ENCODE measurements at places on chromosomes 1 and 21.

- DNase-seq, result peak; percentile 92
Observed at GRCh38 chr1:173824315-173825081, at the start of the genes CENPL and DARS2. Gene CENPL, minus strand, starts transcription at chr1:173824883. Its CDS starts 13,584 bp downstream, at chr1:173811299. Gene DARS2, plus strand, starts transcription at chr1:173824673. Its CDS starts 557 bp downstream, at chr1:173825230.

DNA sequence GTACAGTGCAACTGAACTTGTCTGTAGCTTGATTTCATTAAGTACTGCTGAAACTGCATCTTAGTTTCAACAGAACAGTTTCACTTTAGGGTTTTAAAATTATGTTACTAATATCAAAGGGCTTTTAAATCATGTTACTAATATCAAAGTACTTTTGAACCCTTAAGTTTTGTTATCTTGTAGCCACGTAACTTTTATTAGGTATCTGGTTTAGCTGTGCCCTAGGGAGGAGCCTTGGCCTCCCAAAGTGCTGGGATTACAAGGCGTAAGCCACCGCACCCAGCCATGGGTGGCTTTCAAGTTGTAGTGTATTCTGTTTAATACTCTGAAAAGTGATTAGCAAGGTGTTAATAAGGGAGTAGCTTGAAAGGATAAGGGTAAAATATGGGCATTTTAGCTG is 2.0 kb downstream of the KDM4A start:
- no peak for DNase-seq

DNA sequence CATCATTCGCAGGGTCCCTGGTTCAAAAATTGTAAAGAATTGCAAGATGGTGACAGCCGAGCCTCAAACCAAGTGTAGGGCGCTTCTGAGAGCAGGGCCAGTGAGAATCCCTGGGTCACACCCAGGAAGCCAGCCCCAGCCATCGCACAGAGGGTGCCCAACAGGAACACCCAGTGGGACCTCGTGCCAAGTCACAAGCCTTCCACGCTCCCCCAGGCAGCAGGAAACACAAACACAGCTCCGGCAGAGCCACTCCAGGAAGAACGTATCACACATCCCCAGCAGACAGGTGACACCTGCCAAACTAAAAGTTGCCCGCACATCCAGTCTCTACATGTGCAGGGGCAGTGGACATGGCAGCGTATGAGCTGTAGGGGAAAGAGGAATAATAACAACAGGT is 20.2 kb downstream of the DHRS3 start:
- no peak for DNase-seq

GRCh38 chr1:53573522-53573921 is 114.3 kb downstream of the DMRTB1 start:
- DNase-seq, result no peak

- DNase-seq, result no peak
Observed at GRCh38 chr1:147654511-147654910, 15.8 kb downstream of the ACP6 start.

GRCh38 chr1:241507189-241507863 is 12.2 kb downstream of the FH start:
- DNase-seq, result no peak

GRCh38 chr1:248825573-248825908 is 174 bp downstream of the SH3BP5L start:
- no peak for DNase-seq

- no peak for DNase-seq
Observed at GRCh38 chr1:213335084-213335483, 284.0 kb downstream of the RPS6KC1 start.

DNA sequence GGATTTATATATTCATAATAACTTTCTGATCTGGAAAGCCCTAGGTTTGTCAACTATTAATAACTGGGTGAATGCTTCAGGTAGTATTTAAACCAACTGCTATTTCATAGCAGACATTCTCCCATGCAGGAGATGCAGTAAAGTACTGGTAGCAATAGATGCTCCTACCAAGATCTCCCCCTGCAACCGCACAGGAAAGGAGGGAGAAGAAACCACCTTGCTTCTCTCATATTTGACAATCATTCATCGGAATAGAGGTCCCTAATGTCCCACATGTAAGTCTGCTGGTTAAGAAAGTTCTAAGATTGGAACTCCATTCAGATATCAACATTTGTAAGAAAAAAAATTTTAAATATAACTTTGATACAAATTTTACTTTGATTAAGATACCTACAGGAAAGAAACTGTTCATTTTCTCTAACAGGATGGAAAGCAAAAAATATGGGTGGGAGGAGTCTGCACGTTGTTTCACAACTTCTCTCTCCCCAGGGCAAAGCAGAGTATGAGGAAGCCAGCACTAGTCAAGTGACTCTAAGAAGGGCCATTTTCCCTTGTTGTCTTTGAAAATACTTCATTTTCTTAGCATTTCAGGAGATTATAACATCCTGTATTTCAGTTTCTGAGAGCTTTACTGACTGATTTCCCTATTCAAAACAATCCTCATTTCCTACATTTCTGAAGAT is at the start of gene PYHIN1:
PYHIN1 (plus strand) TSS at position 498 of the 683 bp plus-strand sequence. CDS start 5,359 bp downstream, outside the sequence.
- no peak for DNase-seq

GRCh38 chr1:162171111-162171510 is 101.6 kb downstream of the NOS1AP start:
- DNase-seq, result no peak

- no peak for DNase-seq
Observed at GRCh38 chr1:234823191-234824176, 213.5 kb upstream of the IRF2BP2 start.

DNA sequence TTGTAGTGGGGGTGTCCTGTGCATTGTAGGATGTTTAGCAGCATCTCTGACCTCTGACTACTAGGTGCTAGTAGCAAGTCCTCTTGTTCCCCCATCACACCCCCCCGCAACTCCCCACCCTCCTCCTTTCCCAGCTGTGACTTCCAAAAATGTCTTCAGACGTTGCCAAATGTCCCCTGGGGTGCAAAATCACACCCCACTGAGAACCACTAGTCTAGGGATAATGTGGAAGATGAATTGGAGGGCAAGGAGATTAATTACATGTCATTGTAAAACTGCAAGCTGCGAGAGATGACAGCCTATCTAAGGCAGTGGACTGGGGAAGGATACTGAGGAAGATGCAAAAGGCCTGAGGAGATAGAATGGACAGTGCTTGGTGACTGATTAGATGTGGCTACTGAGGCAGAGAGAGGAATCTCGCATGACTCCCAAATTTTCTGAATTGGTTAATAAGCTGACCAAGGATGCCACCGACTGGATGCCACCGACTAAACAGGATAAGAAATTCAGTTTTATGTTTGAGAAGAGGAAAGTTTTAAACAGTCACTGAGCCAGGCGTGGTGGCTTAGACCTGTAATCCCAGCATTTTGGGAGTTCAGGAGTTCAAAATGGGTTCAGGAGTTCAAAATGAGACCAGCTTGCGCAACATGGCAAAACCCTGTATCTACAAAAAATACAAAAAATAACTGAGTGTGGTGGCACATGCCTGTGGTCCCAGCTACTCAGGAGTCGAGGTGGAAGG is 3.1 kb upstream of the JAK1 start:
- DNase-seq, result no peak

GRCh38 chr1:225736437-225737098 is 41.1 kb upstream of the SRP9 start:
- DNase-seq, result no peak

DNA sequence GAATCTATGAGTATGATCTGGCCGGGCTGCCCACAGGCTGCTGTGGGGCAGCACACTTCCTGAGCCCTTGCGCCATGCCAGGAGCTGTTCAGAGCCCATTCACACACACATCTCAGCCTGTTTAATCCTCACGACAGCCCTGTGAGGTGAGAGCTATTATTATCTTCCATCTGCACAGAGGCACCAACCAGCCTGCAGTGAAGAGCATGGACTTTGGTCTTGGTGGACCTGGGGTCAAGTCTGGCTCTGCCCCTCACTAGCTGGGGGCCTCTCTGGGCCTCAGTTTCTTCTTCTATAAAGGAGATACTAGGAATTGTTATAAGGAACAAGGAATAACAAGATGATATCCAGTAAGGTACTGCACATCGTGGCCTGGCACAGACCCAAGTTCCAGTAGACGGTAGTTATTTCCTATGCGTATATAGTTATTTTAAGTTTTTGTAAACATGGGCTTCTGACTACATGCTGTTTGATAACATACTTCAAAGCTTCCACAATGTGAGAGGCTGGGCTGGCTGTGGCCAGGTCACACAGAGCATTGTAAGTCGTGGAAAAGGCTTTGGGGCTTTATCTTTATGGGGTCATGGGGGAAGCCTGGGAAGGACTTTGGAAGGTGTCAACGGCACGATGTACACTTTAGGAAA is 3.4 kb upstream of the PADI2 start:
- DNase-seq, result no peak

- peak; percentile 36 for DNase-seq
Observed at GRCh38 chr1:202192770-202193613, 607 bp upstream of the LGR6 start.

- no peak for DNase-seq
Observed at GRCh38 chr1:230701434-230701833, 12.5 kb downstream of the AGT start.

DNA sequence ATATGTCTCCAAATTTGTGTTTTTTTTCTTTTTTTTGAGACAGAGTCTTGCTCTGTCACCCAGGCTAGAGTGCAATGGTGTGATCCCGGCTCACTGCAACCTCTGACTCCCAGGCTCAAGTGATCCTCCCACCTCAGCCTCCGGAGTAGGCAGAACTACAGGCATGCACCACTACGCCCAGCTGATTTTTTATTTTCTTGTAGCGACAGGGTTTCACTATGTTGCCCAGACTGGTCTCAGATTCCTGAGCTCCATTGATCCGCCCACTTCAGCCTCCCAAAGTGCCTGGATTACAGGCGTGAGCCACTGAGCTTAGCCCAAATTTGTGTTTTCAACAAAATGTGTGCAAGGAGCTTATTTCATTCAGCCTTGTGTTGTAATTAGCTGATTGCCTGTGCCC is 59.0 kb upstream of the IFFO2 start:
- DNase-seq, result no peak

DNA sequence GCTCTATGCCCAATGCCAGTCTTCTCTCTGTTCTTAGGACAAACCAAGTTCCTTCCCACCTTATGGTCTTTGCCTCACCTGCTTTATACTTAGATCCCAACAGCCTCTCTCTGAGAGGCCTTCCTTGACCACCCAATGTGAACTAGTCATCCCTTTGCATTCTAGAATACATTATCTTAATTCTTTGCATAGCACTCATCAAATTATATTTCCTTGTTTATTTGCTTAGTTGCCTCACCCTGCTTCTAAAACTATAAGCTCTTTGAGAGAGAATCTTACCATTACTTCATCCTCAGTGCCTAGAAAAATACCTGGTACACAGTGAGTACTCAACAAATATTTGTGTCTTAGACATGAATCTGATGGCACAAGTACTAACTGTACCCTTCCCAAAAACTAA is 8.0 kb downstream of the PIGP start:
- DNase-seq, result no peak

- no peak for DNase-seq
Observed at GRCh38 chr1:63857478-63857877, 83.7 kb downstream of the ROR1 start.

- no peak for DNase-seq
Observed at GRCh38 chr1:45765999-45766792, 15.7 kb upstream of the IPP start.

DNA sequence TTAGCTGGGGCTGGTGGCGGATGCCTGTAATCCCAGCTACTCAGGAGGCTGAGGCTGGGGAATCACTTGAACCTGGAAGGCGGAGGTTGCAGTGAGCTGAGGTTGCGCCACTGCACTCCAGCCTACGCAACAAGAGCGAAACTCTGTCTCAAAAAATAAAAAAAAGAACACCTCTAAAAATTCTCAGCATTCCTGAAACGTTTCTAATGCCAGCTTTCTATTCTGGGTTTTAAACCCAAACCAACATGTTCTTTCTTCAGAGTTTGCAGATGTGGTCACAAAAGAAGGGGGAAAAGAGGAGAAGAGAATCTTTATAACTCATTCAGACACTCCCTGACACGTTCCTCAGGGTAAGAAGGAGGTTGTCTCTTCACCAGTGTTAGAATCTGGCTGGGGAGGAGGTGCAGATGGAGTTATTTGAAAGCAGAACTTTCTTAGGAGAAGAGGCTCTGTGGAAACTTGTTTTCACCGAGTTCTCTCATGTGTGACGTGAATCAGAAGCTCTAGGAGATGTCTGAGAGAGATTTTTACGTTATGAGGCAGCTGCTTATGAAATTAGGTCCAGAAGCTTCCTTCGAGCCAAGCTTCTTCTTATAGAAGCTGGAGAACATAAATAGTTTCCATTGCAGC is 17.8 kb upstream of the CNR2 start:
- DNase-seq, result no peak

- DNase-seq, result no peak
Observed at GRCh38 chr1:47584249-47584648, 146.4 kb downstream of the FOXD2 start.

DNA sequence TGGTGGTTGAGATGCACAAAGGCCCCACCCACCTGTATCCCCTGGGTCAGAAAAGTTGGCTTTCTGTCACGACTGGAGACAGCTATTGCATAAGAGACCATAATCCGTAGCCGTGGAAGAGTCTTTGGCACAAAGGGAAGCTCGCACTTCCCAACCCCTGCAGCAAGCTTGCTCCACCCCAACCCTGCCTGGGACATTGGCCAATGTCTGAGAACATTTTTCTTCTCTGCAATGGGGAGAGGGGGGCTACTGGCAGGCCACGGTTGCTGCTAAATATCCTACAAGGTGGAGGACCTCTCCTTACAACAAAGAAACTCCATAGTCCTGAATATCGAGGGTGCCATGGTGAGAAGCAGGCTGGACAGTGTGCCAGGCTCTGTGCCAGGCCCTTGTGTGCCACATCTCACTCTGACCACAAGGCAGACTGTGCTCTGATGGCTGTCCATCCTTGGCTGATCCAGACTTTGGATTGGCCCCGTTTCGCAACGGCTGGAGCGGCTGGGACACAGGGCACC is 104.1 kb downstream of the CSMD2 start:
- DNase-seq, result no peak

DNA sequence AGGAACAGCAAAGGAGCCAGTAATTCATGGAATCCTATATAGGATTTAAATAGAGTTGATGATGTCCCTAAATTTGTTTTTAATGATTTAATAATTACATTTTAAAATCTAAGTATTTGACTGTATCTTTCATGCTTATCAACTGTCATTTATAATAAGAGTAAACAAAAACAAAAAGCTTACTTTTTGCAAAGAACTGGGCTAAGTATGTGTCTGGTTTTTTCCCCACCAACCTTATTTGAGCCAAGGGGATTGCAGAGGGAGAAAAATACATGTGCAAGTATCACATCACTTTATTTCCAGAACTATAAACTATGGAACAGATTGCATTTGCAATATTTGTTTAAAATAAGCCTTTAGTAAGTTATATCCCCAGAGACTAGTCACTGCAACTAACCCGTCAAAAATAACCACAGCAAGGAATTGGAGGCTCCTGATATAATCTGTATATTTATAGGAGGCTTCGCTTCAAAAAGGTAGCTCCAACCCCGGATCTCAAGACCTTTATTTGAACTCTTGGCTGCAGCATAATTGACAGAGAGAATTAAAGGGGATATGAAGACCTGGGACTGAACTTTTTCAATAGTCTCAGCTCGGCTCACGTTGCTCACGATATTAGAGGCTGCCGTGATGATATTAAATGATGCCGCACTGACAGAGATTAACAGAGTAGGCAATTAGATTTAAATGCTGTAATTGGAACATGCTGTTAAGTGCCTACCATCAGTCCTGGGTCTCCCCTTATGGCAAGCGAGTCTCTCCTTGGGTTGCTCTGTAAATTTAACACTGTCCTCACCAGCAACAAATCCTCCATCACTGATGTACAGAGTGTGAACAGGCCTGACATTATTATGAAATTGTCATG is 329.1 kb upstream of the NFIA start:
- no peak for DNase-seq
